ENCODE measurements at places on chromosomes 5 and 9.

- no peak for DNase-seq
Measured at GRCh38 chr9:81906671-81907070, 21.6 kb upstream of the SPATA31D4 start.

GRCh38 chr5:8396246-8396645, 527.3 kb downstream of the MTRR start:
- DNase-seq: no peak

DNA sequence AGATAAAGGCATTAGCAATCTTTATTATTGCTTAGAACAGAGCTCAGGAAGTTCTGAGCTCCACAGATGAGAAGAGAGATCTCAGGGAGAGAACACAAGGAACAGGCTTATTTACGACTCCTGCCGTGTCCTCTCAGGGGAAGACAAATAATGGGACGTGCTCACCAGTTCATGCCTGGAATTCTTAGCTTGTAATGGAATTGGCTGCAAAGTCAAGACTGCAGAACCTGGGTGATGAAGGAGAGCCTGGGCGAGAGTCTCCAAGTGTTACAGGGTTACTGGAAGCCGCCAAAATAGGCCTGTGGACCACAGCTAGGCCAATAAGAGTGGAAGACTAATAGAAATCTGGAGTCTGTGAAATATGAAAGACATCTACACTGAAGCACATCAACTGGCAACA, 174.5 kb upstream of the ADAMTSL1 start:
- DNase-seq: no peak

- no peak for DNase-seq
Measured at GRCh38 chr9:120775859-120776258, 17.4 kb downstream of the FBXW2 start.

DNA sequence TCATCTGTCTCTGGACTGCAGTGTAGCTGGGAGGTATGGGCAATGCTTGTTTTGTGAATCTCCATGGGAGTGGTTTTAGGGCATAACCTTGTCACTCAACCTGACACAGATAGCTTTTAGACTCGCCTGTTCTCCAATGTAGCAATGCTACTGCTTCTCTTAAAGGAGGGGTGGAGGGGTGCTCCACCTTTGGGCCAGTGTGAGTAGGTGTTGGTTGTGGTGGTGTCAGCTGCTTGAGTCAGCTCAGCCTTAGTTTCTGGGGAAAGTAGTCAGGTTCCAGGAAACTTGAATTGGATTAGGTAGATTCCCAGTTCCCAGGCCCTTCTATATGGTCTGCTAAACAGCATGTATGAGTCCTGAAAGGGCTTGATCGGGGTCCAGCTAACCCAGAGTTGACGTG, 91.1 kb upstream of the PLPPR1 start:
- DNase-seq: no peak

DNA sequence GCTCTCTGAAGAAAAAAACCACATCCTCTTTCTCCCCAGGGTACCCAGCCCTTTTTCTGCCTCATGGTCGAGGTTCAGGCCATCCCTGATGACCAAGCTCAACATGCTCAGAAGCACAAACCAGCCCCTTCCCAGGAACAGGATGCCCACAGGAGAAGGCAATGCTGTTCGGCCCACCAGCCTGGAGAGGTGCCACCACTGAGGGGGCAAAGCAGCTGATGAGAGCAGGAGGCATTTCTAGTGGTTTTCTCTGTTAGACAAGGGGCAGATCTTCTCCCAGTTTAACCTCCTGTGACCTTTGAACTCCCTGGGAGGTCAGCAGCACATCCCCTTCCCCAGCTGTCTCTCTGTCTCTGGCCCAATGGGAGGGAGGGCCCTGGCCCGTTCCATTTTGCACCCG, 73.0 kb downstream of the PAX5 start:
- DNase-seq: no peak

GRCh38 chr5:38451074-38451725, 105.2 kb downstream of the LIFR start:
- no peak for DNase-seq

DNA sequence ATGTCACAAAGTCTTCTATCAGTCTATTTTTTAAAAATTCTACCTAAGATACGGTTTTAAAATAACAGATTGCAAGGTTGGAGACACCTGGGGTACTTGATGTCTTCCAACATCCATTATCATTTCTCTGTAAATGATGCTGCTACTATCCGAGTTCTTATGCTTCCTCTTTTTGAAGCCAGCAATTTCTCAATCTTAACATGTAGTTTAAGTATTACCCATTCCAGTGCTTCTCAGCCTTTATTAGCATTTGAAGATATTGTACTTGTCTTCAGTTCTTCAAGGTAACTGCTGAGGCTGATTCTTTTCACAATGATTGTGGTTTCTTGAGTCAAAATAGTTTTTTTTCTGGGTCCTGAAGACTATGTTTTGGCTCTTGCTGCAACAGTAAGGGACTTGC, 96.4 kb upstream of the SELENOP start:
- no peak for DNase-seq

DNA sequence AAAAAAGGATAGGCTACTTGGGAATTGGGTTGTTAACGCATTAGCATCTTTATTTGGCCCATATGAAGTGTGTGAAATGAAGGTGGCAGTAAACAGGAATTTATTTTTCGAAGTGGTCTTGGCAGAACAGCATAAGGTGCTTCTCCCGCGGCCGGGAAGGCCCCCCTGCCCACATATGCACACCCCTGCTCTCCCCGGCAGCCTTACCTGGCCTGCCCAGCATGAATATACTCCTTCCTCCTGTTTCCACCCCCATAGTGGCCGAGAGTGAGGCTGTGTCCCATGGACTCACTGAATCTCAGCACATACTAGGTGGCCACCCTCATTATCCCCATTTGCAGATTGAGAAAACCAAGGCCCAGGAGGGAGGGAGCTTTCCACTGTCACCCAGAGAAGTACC, 54.0 kb upstream of the OLFM1 start:
- no peak for DNase-seq

DNA sequence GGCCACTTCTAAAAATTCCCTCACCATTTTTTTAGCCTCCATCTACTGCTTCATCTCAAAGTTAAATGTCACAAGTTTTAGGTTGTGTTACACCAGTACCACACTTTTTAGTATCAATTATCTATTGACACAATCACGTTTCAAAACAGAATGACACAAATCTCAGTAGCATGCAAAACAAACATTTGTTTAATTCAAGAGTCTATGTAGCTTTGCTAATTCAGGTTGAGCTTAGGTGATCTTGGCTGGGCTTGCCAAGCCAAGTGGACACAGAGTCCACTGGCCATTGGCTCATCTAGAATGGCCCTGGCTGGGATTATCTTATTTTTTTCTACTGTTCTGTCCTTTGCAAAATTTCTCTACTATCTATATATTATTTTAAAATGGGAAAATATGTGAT, 61.9 kb upstream of the JAK2 start:
- no peak for DNase-seq

GRCh38 chr5:544675-545355, 20.6 kb upstream of the SLC9A3 start:
- no peak for DNase-seq

Data from left renal cortex interstitium (tissue), 4 donors.